Esophagus muscularis mucosa (tissue), 4 donors: ENCODE measurements at places on chromosomes 5 and 9.

- H3K4me1 ChIP-seq, result no peaks in the 10 kb centered on the region
- DNase-seq, result no peak
- H3K27me3 ChIP-seq, result no peaks in the 10 kb centered on the region
- H3K27ac ChIP-seq, result no peak overlapping the region
- H3K4me3 ChIP-seq, result no peak overlapping the region
- no peaks in the 10 kb centered on the region for H3K36me3 ChIP-seq
Observed at GRCh38 chr9:98442114-98442513, 186.7 kb upstream of the TBC1D2 start.

DNA sequence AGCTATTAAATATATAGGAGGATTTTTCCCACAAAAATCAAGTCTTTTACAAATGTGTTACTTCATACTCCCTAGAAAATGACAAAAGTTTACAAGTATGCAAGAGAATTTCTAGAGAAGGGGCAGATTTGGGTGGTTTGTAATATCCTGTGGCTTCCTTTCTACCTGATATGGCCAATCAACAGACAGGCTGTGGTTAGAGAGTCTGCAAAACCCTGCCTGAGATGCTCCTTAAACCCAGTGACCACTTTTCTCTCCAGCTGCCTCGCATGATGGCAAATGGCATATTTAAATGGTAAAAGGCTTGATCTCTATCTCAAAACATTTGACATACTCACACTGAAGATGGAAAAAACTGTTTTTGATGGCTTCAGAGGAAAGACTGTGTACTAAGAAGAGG is 550.1 kb upstream of the ZNF462 start:
- H3K27me3 ChIP-seq, result no peaks in the 10 kb centered on the region
- H3K4me1 ChIP-seq, result no peaks in the 10 kb centered on the region
- no peak overlapping the region for H3K4me3 ChIP-seq
- no peaks in the 10 kb centered on the region for H3K36me3 ChIP-seq

DNA sequence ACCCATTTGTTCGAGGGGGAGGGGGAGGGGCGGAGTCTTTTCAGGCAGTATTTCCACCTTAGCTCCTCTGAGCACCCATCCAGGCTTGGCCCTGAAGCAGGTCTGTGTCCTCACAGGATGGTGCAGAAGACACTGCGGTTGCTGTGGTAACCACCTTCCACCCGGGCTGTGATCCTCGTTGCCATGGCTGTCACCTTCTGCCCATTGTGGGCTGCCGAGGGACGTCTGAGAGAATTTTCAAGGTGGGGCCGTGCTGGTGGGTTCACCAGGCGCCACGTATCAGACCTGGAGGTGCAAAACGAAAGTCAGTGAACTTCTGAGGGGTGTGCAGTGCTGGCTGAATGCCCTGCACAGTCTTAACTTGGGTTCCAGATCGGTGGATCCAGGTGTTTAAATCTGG is 26.7 kb downstream of the POLR1E start:
- H3K4me3 ChIP-seq, result no peak overlapping the region
- no peak for DNase-seq
- peaks cover 49% of the 10 kb centered on the region for H3K36me3 ChIP-seq
- no peak overlapping the region for H3K27ac ChIP-seq
- no peaks in the 10 kb centered on the region for H3K27me3 ChIP-seq

GRCh38 chr9:124769549-124770358 is 1.4 kb downstream of the NR6A1 start:
- H3K27me3 ChIP-seq, result peaks cover 18% of the 10 kb centered on the region
- no peaks in the 10 kb centered on the region for H3K36me3 ChIP-seq
- H3K27ac ChIP-seq, result peak overlapping the region; percentile 33
- peak overlapping the region; percentile 85 for H3K4me3 ChIP-seq

DNA sequence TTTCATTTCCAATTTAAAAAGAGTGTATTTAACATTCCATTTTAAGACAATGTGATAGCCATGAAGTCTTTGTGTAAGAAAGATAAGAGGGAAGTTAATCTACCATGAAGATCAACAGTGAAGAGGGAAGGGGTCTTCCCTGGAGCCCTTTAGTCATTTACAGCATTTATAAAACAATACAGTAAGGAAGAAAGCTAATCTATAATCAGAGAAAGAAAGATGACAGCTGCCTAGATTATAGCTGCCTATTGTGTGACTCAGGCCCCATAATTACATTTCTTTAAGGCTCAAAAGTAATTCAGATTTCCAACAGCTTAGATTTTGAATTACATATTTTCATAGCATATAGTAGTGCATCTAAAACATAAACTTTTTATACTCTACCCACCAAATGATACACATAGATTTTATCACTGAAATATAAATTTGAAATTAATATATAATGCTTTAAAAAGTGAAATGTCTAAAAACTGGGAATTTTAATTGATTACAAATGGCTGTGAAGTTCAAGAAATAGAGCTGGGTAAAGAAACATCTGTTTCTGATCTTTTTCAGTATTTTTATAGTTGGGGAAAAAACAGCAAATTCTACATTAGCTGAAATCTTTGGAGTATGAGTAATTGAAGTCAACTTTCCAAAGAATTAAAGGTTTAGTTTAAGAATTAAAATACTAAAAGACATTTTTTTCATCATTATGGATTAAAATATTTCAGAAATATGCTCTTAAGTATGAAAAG is 89.6 kb downstream of the RIC1 start:
- H3K4me3 ChIP-seq, result no peak overlapping the region
- no peaks in the 10 kb centered on the region for H3K27me3 ChIP-seq
- peaks cover 35% of the 10 kb centered on the region for H3K4me1 ChIP-seq
- peaks cover 40% of the 10 kb centered on the region for H3K36me3 ChIP-seq
- H3K27ac ChIP-seq, result no peak overlapping the region

DNA sequence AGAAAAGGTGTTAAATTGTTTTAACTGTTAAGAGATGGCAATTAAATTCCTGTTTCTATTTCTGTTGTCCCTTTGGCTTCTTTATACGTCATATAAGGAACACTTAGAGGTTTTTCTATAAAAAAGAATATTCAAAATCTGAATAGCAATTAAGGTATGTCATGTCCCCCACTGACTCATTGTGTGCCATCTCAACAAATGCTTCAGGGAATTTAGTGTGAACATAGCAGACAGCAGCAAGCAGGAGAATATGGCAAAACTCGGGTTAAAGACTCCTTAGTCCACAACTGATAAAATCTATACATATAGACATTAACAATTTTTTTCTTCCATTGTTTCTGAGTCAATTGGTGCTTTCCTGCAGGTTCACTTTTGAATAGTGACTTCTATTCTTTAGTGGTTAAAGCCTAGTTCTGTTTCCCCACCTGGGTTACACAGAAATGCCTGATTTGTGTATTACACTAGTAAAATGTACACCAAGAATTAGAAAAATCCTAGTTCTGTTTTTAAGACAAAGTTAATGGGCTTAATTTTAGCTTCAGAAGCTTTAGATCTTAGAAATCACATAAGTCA is 17.9 kb upstream of the RPS23 start:
- H3K4me3 ChIP-seq, result no peak overlapping the region
- no peaks in the 10 kb centered on the region for H3K36me3 ChIP-seq
- H3K27ac ChIP-seq, result no peak overlapping the region
- no peaks in the 10 kb centered on the region for H3K4me1 ChIP-seq
- no peaks in the 10 kb centered on the region for H3K27me3 ChIP-seq
- no peak for DNase-seq

DNA sequence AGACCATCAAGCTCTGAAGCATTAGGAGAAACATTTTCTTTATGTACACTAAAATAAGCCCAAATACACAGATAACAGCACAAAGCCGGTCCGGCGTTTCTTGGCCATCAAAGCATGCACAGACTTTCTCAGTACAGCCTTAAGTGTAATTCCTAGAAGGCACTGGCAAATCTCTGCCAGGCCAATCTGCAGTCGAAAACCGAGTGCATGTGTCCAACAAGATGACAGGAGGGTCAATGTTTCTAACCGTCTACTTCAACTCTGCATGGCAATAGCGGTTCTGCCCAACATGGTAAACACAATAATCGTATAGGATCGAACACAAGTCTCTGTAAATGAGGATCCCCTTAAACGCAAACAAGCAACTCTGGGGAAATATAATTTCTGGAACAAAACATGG is 1.1 kb downstream of the ARL15 start:
- DNase-seq, result no peak
- H3K36me3 ChIP-seq, result no peaks in the 10 kb centered on the region
- H3K4me1 ChIP-seq, result peaks cover 28% of the 10 kb centered on the region

GRCh38 chr9:110947491-110948044 is 90.7 kb downstream of the LPAR1 start:
- H3K27ac ChIP-seq, result no peak overlapping the region
- no peak for DNase-seq
- no peaks in the 10 kb centered on the region for H3K36me3 ChIP-seq

- peak; percentile 96 for DNase-seq
- peaks cover 19% of the 10 kb centered on the region for H3K36me3 ChIP-seq
- H3K4me1 ChIP-seq, result peaks cover 74% of the 10 kb centered on the region
- H3K4me3 ChIP-seq, result no peak overlapping the region
- no peaks in the 10 kb centered on the region for H3K27me3 ChIP-seq
- H3K27ac ChIP-seq, result peak overlapping the region; percentile 62
Observed at GRCh38 chr9:113590991-113591898, 127.7 kb downstream of the RGS3 start.

DNA sequence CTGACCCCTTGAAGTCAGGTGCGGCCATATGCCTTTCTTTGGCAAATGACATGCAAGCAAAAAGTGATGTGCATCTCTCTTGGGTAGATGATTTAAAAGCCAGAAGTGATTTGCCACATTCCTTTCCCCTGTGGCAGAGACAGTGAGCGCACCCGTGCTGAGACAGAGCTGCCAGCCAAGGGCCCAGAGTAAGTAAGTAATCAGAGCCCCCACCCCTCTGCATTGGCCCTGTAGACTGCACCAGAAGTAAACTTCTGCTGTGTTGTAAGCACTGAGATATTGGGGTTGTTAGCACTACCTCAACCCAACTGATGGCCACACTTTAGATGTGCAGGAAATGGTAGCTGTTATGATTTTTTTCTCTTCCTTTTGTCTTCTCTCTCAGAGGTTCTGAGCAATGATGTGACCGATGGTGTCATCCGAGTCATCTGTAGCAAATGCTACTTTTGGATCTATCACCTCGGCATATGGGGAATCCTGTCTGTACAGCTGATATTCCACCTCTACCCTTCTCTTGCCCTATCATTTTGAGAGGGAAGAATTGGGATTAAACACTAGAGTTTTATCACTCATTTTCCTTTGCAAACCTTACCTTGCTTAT is 58.0 kb downstream of the DOCK2 start:
- H3K27ac ChIP-seq, result no peak overlapping the region
- no peak overlapping the region for H3K4me3 ChIP-seq
- H3K36me3 ChIP-seq, result no peaks in the 10 kb centered on the region
- no peak for DNase-seq

DNA sequence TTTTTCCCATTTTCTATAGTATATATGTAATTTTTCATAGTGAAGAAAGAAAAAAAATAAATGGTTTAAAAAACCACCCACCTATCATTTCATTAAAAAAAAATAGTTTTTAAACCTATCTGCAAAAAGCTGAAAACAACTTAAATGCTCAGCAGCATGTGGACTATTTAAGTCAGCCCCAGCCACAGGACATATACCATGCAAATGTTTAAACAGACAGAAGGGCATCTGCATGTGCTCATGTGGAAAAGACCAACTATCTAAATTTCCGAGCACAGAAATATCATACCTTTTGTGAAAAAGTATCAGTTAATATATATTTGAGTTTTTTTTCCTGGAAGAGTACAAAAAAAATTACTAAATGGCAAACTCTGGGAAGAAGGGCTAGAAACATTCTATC is 143.4 kb downstream of the EPB41L4A start:
- no peak overlapping the region for H3K4me3 ChIP-seq
- H3K36me3 ChIP-seq, result no peaks in the 10 kb centered on the region
- H3K27me3 ChIP-seq, result no peaks in the 10 kb centered on the region
- no peaks in the 10 kb centered on the region for H3K4me1 ChIP-seq
- DNase-seq, result no peak

- no peaks in the 10 kb centered on the region for H3K27me3 ChIP-seq
- H3K36me3 ChIP-seq, result no peaks in the 10 kb centered on the region
- H3K4me3 ChIP-seq, result no peak overlapping the region
Observed at GRCh38 chr5:7348168-7348854, 47.6 kb upstream of the ADCY2 start.

GRCh38 chr5:138720840-138721239 is 32.4 kb upstream of the CTNNA1 start:
- DNase-seq, result no peak
- H3K4me3 ChIP-seq, result no peak overlapping the region
- no peak overlapping the region for H3K27ac ChIP-seq
- no peaks in the 10 kb centered on the region for H3K36me3 ChIP-seq

DNA sequence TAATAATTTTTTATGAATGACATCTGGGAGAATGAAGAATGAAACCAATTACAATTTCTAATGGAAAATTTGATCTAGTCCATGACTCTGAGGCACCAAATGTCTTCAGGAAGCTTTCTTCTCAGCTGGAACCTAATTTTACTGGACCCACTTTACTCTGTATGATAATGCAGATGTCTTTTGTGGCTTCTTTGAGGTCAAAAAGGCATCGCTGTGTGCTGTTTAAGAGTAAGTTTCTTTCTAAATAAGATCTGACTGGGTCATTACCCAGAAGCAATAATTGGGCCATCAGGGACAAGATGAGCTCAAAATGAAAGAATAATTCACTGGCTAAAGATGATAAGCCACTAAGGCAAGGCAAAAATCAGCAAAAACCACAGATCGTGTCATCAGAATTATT is 633.4 kb downstream of the PSAT1 start:
- no peaks in the 10 kb centered on the region for H3K4me1 ChIP-seq
- no peaks in the 10 kb centered on the region for H3K27me3 ChIP-seq
- H3K27ac ChIP-seq, result no peak overlapping the region
- no peak for DNase-seq
- no peak overlapping the region for H3K4me3 ChIP-seq

GRCh38 chr9:118991366-118992285 is 377.6 kb downstream of the BRINP1 start:
- no peak overlapping the region for H3K4me3 ChIP-seq
- H3K27ac ChIP-seq, result no peak overlapping the region
- no peaks in the 10 kb centered on the region for H3K36me3 ChIP-seq
- no peaks in the 10 kb centered on the region for H3K27me3 ChIP-seq
- H3K4me1 ChIP-seq, result no peaks in the 10 kb centered on the region

DNA sequence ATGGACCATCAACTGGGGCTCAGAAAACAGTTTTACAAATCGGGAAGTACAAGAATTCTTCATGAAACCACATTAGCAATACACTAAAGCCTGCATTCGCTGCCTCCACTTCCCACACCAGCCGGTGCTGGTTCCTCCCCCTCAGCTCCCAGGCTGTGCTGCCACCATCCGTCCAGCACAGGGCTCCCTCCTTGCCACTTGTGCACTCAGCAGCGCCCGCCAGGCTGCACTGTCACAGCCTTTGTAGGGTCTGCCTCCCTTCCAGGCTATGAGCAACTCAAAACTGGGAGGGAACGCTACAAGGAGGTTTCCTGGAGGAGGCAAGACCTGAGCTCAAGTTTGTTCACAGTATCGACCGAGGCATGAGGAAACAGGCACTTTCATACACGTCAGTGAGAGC is 7.7 kb downstream of the MAPK9 start:
- DNase-seq, result peak; percentile 78
- H3K36me3 ChIP-seq, result peaks cover 12% of the 10 kb centered on the region
- H3K4me1 ChIP-seq, result peaks cover 11% of the 10 kb centered on the region
- H3K27ac ChIP-seq, result no peak overlapping the region
- no peaks in the 10 kb centered on the region for H3K27me3 ChIP-seq

GRCh38 chr5:6195711-6196358 is 182.5 kb downstream of the MED10 start:
- H3K4me1 ChIP-seq, result no peaks in the 10 kb centered on the region
- H3K27ac ChIP-seq, result no peak overlapping the region
- no peaks in the 10 kb centered on the region for H3K36me3 ChIP-seq
- no peak overlapping the region for H3K4me3 ChIP-seq
- no peaks in the 10 kb centered on the region for H3K27me3 ChIP-seq
